NCI-H526 treated with DMSO at 0.1 percent for 48 hours (cell line): ENCODE measurements at places on chromosomes 12 and 14.
A peak's percentile ranks its signal among the peaks of the same experiment; 100 is the strongest.

- DNase-seq: peak; percentile 8
Measured at GRCh38 chr14:32694795-32695449, 243.8 kb upstream of the NPAS3 start.

- DNase-seq: no peak
Measured at GRCh38 chr12:68137335-68137830, 22.2 kb downstream of the IFNG start.

DNA sequence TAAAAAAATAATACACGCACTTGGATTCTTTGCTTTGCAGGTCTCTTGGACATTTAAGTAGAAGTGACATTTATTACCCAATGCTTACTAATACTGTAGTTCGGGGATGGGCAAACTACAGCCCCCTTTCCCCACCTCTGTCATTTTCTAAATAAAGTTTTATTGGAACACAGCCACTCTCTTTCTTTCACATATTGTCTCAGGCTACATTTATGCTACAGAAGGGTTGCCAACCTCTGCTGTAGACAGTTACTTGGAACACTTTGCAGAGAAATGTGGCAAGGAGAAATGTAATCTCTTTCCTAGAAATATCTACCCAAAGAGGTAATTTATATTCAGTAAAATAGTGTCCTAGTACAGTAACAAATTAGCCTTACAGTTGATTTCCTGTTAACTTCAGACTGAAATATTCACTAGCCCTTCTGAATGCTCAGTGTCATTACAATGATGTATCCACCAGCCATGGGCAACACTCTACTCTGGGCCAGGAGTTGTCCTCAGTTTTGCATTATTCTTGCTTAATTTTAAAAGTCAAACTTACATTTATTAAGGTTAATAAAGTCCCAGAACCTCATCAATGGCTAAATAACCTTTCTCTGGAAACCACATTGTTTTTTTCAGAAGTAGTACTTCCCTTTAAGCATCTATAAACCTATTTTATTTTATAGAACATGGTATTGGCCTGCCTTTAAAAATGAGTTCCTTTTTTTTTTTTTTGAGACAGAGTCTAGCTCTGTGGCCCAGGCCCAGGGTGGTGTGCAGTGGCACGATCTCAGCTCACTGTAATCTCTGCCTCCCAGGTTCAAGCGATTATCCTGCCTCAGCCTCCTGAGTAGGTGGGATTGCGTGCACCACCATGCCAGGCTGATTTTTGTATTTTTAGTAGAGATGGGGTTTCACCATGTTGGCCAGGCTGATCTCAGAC is 269.6 kb upstream of the AMIGO2 start:
- DNase-seq: no peak

- DNase-seq: no peak
Measured at GRCh38 chr12:47155457-47156166, 75.9 kb upstream of the AMIGO2 start.

GRCh38 chr12:56219840-56220239 is 1.9 kb downstream of the RNF41 start:
- DNase-seq: no peak

DNA sequence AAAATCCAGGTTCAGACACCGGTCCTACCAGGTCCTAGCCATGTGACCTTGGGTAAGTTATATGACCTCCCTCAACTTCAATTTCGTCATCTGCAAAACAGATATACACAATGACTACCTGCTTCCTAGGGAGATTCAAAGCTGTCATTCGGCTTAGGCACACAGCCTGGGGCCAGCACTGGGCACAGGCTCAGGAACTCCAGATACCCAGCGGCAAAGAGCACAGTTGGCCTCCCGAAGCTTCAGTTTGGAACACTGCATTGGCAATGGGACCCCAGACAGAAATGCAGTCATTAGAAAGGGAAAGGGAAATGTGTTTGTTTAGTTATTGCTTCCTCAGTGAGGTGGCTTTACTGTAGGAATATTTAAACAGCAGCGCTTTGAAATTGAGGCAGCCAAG is 11.4 kb downstream of the PLEKHG6 start:
- no peak for DNase-seq

DNA sequence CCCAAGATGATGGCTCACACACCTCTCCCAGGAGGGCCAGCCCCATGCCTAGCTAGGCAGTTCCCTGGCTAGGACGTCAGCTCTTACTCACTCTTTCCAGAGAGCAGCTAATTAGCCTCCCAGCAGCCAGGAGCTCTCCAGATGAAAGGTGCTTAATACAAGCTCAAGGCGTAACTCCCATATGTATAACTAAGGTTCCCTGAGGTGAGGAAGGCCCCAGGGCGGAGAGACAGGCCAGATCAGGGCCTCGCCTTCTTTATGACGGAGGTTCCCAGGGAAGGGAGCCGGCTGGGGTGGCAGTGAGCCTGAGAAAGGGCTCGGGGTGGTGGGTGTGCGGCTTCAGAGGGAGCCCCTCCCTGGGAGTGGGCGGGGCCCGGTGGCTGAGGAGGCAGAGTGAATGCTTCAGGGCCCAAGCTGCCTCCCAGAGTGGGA is 26.4 kb upstream of the ZFP36L1 start:
- no peak for DNase-seq

GRCh38 chr14:96501217-96501739 is 904 bp upstream of the PAPOLA start:
- no peak for DNase-seq

DNA sequence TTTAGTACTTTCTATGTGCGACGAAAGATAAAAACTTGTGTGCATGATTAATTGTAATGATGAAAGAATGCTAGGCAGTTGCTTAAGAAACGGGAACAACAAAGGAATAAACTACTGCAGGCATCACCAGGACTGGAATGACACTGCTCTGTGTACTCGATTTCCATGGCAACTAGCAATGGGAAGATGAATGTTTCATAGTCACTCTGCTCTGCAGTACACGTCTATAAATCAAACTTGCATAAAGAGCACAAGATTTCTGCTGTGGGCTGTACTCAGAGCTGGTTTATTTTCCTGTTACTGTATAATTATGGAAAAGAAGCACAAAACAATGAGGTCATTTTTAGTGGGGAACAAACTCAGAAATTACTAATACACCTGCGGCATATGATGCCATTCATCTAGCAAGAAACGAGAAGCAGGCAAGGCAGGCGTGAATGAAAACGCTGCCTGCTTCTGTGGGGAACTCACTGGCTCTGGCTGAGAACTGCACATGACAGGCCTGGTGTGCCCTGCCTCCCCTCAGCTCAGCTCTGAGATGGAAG is 41.8 kb downstream of the EFCAB11 start:
- DNase-seq: peak; percentile 22

DNA sequence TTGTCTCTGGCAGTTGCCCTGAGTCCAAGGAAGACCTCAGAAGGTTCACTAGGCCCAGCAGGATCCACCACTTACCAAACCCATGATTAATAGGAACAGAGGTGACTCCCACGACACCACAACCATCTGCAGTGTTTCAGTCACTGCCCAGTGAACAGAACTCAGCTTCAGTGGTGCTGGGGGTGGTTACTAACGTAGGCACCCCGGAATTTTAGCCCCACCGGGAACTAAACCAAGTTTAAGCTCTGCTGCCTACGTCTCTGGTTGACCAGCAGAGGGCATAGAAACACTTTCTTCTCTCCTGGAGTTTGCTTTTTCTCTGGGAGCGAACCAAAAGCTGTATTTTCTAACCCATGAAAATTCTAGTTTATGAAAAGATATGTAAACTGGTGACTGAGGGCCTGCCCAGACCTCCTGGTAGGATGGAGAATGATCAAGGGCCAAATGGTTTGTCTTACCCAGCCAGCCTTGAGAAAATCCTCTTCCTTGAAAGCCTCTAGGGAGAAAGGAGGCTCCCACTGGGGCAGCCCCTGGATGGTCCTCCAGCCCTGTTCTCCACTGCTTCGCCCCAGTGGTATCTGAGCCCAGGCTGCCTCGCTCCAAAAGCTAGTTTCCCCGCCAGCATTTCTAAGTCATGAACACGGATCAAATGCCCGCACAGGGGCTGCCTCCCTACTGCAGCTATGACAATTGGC is 379.8 kb downstream of the DPF3 start:
- no peak for DNase-seq

DNA sequence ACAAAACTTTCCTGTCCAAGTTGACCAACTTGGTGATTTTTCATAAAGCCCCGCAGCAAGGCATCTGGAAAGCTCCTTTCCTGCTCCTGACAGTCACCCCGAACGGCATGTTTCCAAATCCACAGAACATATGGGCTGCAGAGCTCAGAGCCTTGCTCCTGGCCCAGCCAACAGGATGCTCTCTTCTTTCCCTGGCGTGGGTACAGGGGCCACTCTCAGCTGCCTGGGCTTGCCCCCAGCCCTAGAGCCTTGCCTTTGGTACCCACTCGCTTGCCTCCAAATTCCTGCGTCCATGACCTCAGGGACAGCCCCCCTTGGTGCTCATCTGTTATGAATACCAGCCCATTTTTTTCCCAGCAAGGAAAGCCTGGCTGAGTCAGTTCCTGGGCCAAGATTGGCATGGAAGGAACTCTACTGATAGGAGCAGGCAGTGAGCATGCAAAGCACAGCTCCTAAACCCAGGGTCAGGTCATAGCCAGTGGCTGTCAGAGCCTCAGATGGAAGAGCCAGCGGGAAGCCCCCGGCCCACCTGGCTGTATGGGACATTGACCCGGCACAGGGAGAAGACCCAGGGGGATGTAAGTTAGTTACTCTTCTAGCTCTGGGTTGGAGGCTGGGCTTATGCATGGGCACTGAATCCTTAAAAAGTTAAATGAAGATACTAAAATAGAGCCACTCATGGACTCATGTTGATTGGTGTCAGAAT is 105.3 kb upstream of the RTL1 start:
- DNase-seq: no peak

DNA sequence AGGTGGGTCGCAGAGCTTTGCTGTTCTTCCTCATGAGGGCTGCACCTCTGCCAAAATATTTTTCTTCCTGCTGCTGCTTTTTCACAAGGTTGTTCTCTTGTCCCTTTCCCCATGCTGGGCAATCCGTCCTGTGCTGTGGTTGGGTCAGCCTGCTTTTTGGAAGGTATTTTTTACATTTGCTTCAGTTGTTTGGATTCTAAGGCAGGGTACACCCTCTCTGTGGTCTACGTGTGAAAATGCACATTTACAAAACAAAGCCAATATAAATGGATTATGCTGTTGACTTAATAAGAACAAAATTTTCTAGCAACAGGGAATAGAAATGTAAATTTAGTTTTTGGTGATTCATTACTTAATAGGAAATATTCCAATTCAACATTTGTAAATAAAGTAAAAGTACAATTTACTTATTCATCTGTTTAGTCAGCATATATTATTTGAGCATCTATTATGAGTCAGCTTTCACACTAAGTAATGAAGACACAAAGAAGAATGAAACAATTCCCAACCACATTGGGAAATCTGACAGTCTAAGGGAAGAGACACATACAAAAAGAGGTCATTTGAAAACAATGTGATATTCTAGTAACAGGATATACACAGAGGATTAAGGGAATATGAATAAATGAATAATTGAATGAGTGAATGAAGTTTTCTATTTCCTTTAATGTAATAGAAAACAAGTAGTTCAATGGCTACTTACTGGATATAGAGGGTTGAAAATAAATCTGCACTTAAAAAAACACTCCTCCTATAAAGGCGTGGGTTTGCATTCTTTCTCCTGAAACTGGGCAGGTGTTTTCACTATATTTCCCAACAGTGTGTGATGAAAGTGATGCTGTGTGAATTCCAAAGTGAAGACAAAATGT is 94.6 kb upstream of the PRICKLE1 start:
- DNase-seq: no peak

GRCh38 chr12:50016501-50017475 is 8.5 kb downstream of the RACGAP1 start:
- no peak for DNase-seq

DNA sequence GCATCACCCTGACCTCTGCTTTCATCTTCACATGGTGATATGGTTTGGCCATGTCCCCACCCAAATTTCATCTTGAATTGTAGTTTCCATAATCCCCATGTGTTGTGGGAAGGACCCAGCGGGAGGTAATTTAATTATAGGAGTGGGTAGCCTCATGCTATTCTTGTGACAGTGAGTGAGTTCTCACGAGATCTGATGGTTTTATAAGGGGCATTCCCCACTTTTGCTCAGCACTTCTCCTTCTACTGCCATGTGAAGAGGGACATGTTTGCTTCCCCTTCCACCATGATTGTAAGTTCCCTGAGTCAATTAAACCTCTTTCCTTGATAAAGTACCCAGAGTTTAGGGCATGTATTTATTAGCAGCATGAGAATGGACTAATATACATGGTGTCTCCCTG is 38.2 kb downstream of the TMBIM6 start:
- DNase-seq: no peak

DNA sequence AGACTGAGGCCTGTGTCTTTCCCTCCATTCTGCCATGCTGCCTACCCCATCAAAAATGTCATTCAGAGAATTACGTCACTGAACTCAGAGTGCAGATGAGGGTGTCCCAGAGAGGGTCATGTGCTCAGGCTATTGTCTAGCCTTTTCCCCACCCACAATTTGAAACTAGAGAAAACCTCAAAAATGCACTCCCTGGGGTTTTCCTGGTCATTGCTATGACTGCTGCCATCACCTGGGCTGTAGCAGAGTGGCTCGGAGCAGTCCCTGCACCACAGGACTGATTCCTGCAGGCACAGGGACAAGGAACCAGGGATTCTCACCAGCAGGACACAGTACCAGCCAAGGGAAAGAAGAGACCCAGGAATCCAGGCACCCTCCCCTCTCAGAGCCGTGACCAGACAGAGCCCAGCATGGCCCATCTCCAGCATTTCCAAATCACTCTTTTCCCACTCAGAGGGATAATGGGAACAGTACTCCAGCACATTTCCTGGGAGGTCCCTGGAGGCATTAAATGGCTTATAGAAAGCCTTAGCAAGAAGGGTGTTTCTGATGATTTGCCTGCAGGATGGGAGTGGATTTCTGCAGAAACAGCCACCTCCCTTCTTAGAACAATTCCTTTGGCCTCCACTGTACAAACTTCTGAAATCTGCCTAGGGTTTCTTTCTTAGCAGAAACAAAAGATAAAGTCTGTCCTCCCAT is 45.9 kb downstream of the VWF start:
- DNase-seq: no peak
